ENCODE measurements at places on chromosomes 2 and 18.

GRCh38 chr2:138503087-138503442 lies 1.5 kb downstream of the SPOPL start:
- DNase-seq, result no peak

DNA sequence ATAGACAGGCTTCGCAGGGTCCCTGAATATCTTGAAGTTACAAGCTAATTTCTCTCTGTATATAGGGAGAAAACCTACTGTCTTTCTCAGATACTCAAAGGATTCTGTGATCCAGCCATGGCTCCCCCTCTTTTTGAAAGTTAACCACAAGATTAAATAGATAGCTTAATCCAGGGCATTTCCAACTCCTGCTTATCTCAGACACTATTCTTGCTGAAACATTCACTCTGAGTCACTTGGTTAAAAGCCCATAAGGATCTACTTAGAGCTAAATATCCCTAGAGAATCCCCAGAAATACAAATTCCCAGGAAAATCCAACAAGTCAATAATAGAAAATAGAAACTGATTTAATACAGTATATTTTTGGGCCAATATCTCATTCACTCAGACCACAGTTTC lies 179.1 kb upstream of the LYPD1 start:
- DNase-seq, result no peak

GRCh38 chr18:34862561-34862960 lies 152.5 kb downstream of the DTNA start:
- no peak for DNase-seq

GRCh38 chr2:20419752-20420151 lies 27.1 kb upstream of the RHOB start:
- DNase-seq, result no peak

- DNase-seq, result no peak
These were observed 65.3 kb downstream of the DPP10 start for GRCh38 chr2:114507744-114508143.

DNA sequence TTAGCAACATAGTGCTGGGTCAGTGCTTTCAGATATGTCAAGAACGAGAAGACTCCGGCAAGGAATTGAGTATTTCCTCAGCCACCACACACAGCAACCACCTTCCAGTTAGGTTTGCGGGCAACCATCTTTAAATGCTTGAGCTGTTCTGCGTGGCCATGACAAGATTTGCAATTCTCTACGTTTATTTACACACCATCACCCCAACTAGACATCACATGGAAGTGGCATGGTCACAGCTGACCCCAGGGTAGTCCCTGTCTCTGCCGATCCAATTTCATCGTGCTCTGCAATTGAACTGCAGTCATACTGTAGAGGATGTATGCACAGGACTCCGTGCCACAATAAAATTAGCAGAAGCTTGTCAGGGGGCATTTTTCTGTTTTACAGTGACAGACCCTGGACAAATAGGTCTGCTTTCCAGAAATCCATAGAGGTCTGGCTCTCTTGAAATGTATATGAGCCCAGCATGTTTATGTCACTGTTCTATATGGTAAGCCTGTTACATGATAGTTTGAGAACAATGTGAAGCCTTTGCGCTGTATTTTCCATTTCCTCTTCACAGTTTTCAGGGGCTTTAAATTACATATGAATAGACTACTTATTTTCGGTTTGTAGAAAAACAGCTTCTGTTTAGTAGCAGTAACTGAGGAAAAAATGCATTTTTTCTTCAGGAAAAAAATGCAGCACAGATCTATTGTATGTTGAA lies 605.2 kb downstream of the NR4A2 start:
- DNase-seq, result no peak

DNA sequence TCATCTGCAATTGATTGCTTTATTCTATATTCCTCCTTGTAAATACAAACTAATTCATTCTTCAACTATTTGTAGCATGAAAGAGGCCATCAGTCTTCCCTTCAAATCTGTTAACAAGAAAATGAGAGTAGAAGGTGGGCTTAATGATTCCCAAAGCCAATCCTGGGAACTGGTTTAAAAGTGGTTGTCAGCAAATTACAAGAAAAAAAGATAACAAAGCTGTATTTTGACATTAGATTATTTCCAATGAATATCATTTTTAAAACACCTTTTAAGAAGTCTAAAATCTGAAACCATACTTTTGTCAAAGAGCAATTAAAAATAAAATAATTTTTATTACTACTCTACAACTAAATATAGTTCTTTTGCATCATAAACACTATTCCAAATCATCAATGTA lies 139.2 kb downstream of the DYM start:
- no peak for DNase-seq

- no peak for DNase-seq
These were observed 11.4 kb downstream of the FLACC1 start for GRCh38 chr2:201345625-201346213.

- DNase-seq, result no peak
These were observed 7.1 kb upstream of the GRHL1 start for GRCh38 chr2:9944330-9944758.

- DNase-seq, result no peak
These were observed 150.6 kb downstream of the RIF1 start for GRCh38 chr2:151560289-151560688.

- no peak for DNase-seq
These were observed 132.2 kb upstream of the SMAD7 start for GRCh38 chr18:49082714-49083688.

DNA sequence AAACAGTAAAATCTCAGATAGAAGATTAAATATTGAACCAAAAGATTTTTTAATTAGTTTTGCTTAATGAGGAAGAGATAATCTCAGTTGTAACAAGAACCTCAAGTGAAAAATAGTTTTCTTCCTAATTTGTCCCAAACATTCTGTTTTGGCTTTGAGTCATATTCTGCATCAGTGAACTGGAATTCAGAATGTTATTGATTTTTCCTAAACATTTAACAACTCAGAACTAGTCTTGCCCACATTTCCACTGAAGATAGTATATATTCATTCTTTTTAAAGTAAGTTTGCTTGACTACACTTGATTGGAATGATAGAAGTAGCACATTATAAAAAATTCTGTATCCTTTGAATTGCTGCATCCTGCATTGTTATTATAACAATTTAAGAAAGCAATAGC lies 85.7 kb upstream of the UGP2 start:
- DNase-seq, result no peak

GRCh38 chr18:34189656-34190435 lies 34.9 kb downstream of the NOL4 start:
- DNase-seq, result no peak

GRCh38 chr2:110688594-110689091 lies 10.8 kb upstream of the BUB1 start:
- no peak for DNase-seq

GRCh38 chr18:37383036-37383785 lies 182.4 kb downstream of the CELF4 start:
- DNase-seq, result no peak

DNA sequence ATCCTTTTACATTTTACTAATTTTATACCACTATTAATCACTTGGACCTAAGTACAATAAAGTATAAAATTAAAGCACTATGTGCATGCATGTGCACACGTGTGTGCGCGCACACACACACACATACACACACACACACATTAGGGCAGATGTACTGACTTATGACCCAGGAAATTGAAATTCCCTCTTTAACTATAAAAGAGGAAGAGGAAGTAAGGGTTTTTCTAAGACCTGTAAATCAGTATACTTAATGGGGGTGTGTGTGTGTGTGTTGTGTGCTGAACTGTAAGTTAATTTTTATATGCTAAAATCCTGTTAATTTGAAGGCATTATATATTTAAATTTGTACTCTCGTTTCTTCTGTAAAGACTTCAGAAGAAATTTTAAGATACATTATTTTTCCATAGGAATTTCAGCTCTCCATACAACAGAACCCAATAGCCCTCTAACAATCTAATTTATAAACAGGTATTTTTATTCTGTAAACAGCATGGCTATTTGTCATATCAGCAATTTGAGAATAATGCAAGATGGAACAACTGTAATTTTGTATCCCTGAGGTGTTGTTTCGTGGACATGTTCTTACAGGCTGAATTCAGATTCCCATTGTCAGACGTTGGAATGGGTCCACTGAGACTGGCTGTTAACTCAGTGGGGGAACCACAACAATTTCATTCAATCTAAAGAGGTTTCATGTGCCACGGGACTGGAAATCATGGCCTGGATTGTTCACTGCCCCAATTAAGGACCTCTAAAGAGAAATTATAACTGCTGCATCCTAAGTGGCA lies 90.9 kb downstream of the PLA2R1 start:
- no peak for DNase-seq

GRCh38 chr2:177397481-177398289 lies 5.1 kb downstream of the AGPS start:
- DNase-seq, result no peak

DNA sequence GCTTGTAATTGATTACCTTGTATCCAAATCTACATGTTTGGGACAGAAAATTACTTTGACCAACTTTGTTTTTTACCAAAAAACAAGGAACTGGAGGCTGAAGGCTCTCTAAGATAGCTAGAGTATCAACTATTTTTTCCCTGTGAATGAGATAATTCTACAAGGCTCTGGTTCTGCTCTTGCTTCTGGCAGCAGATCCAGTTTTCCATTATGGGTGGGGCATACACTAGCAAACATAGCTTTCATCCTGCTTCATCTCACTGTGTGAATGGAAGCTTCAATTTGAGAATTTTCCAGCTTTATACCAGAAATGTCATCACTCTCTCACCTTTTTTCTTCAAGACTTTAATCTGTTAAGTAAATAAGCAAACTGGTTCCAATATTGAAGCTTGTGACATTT lies 249.7 kb downstream of the RPRM start:
- no peak for DNase-seq

GRCh38 chr2:166802475-166802874 lies 85.8 kb upstream of the XIRP2 start:
- DNase-seq, result no peak

All from cortex of kidney (tissue), 1 donor.